ENCODE measurements at places on chromosomes 2 and 18.

GRCh38 chr18:63131106-63131958, 188.2 kb downstream of the BCL2 start:
- peak; percentile 46 for DNase-seq

GRCh38 chr18:54860941-54861340, 32.7 kb downstream of the RAB27B start:
- DNase-seq = no peak

GRCh38 chr2:169579044-169579443, 5.1 kb upstream of the PPIG start:
- no peak for DNase-seq

DNA sequence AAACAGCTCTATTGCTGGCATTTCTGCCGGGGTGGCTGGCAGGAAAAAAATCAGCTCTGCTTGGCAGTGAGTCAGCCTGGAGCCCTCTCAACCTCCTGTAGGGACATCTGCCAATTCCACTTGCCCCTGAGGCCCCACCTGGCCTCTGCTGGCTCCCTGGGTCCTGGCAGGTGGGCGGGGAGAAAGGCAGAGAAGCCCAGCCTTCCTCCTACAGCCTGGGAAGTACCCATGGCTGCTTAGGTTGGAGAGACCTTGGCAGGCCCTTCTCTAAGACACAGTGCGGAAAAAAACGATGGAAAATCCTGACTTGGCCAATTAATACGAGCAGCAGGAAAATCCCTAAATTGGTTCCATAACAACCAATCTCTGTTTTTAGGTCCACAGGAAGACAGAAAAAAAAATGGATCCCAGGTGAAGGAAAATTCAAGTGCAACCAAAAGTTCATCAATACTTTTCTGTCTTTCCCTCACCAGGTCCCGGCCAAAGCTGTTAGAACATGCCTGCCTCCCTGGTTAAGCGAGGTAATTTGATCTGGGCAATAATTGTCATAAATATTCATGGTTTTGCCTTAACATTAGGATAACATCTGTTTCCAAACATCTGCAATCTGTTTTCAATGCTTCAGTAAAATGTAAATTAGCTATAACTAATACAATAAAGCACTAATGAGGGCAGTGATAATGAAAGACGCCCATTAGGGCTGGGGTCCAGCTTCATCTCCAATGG, 245.9 kb downstream of the TFCP2L1 start:
- no peak for DNase-seq

DNA sequence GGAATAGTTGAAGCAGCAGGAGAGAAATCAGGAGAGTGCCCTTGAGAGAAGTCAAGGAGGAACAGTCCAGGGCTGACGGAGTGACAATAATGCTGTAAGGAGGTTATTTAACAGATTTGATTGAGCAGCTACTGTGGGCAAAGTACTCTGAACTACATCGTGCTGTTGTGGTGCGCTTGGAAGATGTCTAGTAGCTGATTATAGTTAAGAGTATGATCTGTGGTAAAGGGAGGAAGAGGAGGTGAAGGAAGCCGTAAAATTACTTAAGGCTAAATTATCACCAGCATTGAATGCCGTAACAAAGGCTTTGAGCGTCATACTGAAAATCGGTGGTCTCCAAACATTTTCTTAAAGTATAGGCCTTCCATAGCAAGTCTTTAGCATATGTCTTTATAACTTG, 4.5 kb downstream of the PCBP1 start:
- no peak for DNase-seq

- no peak for DNase-seq
These were observed 135.4 kb downstream of the NBAS start for GRCh38 chr2:15425712-15426111.

DNA sequence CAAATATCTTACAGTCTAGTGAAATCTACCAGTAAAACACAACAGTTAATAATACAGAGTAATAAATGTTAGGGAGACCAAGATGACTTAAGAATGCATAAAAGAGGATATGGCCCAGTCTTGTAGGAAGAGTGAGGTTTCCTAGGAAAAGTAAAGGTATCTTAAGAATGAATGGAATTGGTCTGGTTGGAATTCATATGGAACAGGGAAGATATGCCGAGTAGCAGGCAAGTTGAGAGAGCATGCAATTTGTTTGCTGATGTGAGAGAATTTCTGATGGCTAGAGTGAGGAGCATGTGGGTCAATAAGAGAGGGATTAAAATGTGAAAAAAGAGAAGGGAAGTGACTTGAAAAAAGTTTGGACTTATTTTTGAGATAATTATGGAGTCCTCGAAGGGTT, 512.9 kb upstream of the ZEB2 start:
- DNase-seq = no peak

- DNase-seq = peak; percentile 8
These were observed 50.6 kb downstream of the GALNT3 start for GRCh38 chr2:165743442-165743841.

Measured in CD4-positive, alpha-beta T cell (primary cell).